ENCODE measurements at places on chromosomes 1 and 21.
A peak's percentile ranks its signal among the peaks of the same experiment; 100 is the strongest.

DNA sequence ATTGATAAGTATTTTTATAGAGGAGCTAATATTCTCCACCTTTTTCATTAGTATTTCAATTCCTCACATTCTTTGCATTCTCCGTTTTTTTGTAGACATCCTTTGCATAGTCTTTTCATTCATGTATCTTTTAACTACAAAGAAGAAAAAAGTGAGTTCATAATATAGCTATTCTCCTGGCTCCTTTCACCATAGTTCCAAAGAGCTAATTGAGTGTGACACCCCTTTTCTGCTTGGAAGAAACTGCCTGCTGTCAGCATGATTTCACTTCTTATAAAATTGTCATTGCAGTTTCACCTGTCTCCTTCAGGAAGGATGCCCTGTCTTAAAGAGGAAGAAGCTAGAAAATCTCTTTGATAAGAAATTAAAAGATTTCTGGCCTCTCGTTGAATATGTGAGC, 991.1 kb downstream of the KCNT2 start:
- DNase-seq, result no peak

DNA sequence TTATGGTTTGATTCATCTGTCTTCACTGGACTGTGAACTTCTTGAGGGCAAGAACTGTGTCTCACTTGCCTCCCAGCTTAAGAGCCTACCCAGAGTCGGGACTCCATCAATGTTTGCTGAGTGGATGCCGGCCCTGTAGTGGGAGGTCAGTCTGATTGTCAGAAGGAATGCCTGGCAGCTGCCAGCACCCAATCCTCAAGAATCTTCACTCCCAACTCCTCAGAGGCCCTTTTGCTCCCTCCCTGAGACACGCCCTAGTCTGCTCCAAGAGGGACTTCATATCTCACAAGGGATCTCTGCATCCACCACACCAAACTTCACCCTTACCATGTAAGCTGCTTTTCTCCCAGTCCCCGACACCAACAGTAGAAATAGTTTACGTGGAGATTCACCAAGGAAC, 15.2 kb upstream of the KDM4A start:
- no peak for DNase-seq

DNA sequence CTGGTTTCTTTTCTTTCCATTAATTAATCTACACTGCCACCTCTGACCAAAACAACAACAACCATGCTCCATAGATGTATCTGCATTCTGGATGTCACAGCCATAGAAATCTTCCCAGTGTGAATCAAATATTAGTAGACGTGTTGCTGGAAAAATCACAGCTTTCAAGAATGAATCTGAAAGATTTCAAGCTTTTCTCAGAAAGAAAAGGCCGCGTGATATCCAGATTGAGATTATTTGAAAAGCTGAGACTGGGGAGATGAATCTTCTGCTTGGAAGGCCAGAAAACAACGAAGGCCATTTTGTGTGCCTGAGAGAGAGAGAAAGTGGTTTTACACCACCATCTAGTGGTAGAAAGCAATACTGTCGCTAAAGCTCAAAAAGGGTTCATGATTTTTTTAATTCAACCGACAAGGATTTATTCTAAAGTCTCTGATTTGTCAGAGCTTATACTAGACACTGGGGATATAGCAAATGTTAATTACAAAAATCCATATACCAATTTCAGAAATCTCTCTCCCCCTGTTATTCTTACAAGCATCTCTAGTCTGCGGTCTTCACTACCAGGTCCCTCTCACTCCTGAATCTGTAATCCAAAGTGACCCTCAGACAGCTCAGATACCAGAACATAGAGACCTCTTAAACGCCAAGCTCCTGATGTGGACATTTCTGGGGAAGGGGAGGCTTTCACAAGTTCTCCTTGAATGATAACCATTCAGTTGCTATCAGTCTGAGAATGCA, 87.5 kb upstream of the SGIP1 start:
- peak; percentile 78 for DNase-seq

GRCh38 chr1:35656148-35656862, 15.0 kb upstream of the PSMB2 start:
- DNase-seq, result no peak

GRCh38 chr1:208369658-208370057, 125.5 kb upstream of the PLXNA2 start:
- DNase-seq, result no peak

GRCh38 chr1:227343206-227343605, 24.9 kb upstream of the CDC42BPA start:
- no peak for DNase-seq

GRCh38 chr1:229479660-229480399, 28.3 kb downstream of the NUP133 start:
- DNase-seq, result no peak
